ENCODE measurements at places on chromosomes 7 and 10. TPM values are rescaled to one million over a fixed set of nuclear protein-coding genes. Genes with fewer than 3 reads are reported as not detected.

PVRIG gene
- not detected for total RNA-seq

HSPB1 gene
- total RNA-seq = 78.5 TPM

FAM200A gene
- total RNA-seq = 3.3 TPM

MKI67 gene
- 8.5 TPM for total RNA-seq

PTER gene
- 3.2 TPM for total RNA-seq

SPAM1 gene
- total RNA-seq = not detected

Data from lung microvascular endothelial cell (primary cell).